Tracheal epithelial cell (primary cell): ENCODE measurements at places on chromosomes 2 and 18. TPM values are rescaled to one million over a fixed set of nuclear protein-coding genes. Genes with fewer than 3 reads are reported as not detected.

HOXD12 gene
- total RNA-seq = not detected in 2 replicates

ILKAP gene
- total RNA-seq = 14.3 and 21.0 TPM in 2 replicates

AQP12B gene
- not detected in 2 replicates for total RNA-seq

PTCD3 gene
- 50.8 and 72.7 TPM in 2 replicates for total RNA-seq

MYCN gene
- total RNA-seq = not detected in 2 replicates

SERPINB10 gene
- 1.3 and 4.8 TPM in 2 replicates for total RNA-seq

INSIG2 gene
- total RNA-seq = 8.5 and 21.7 TPM in 2 replicates

DPYSL5 gene
- total RNA-seq = not detected in 2 replicates

AGXT gene
- not detected in 2 replicates for total RNA-seq

MC5R gene
- not detected in 2 replicates for total RNA-seq

ABCB11 gene
- total RNA-seq = under 0.01 TPM in 1 of 2 replicates, not detected in the other

SCN9A gene
- total RNA-seq = 2.4 and 3.6 TPM in 2 replicates

MPP4 gene
- total RNA-seq = not detected in 2 replicates

UGT1A7 gene
- 1.4 and 1.5 TPM in 2 replicates for total RNA-seq

PRKCE gene
- total RNA-seq = 7.2 and 11.7 TPM in 2 replicates

CYB5A gene
- total RNA-seq = 35.0 and 80.2 TPM in 2 replicates

GPR75 gene
- 0.96 and 1.1 TPM in 2 replicates for total RNA-seq

ANTXR1 gene
- 3.2 and 4.6 TPM in 2 replicates for total RNA-seq

MBOAT2 gene
- 69.6 and 139 TPM in 2 replicates for total RNA-seq

POTEJ gene
- total RNA-seq = not detected in 2 replicates

MTLN gene
- total RNA-seq = 65.1 and 85.9 TPM in 2 replicates

B3GNT7 gene
- 0.21 and 1.7 TPM in 2 replicates for total RNA-seq

VIT gene
- not detected in 2 replicates for total RNA-seq

RAB6D gene
- under 0.01 TPM in 1 of 2 replicates, not detected in the other for total RNA-seq

SERPINB11 gene
- not detected in 2 replicates for total RNA-seq

ALLC gene
- total RNA-seq = not detected in 2 replicates

RESP18 gene
- not detected in 2 replicates for total RNA-seq

CASP10 gene
- 4.9 and 7.5 TPM in 2 replicates for total RNA-seq

MYL1 gene
- total RNA-seq = not detected in 2 replicates
